Activated naive CD4-positive, alpha-beta T cell treated with anti-CD3 and anti-CD28 coated beads for 36 hours (primary cell): ENCODE measurements at places on chromosomes 2 and 18. TPM values are rescaled to one million over a fixed set of nuclear protein-coding genes. Genes with fewer than 3 reads are reported as not detected.

The CRYGC gene
- not detected for total RNA-seq

The C2orf78 gene
- not detected for total RNA-seq

The CRYBA2 gene
- total RNA-seq = not detected

The TOGARAM2 gene
- 2.0 TPM for total RNA-seq

The FEV gene
- total RNA-seq = not detected

The MAPK4 gene
- total RNA-seq = not detected

The ATP6V1B1 gene
- total RNA-seq = not detected

The MARCO gene
- total RNA-seq = not detected

The MDH1B gene
- total RNA-seq = 0.86 TPM

The DNAJC5G gene
- total RNA-seq = not detected

- DNase-seq = no peak
Observed at GRCh38 chr2:50337944-50338343, 694.0 kb downstream of the NRXN1 start.

- DNase-seq = no peak
Observed at GRCh38 chr18:68703326-68703725, 11.6 kb downstream of the TMX3 start.

- no peak for DNase-seq
Observed at GRCh38 chr2:122203523-122203922, 448.1 kb downstream of the TSN start.

DNA sequence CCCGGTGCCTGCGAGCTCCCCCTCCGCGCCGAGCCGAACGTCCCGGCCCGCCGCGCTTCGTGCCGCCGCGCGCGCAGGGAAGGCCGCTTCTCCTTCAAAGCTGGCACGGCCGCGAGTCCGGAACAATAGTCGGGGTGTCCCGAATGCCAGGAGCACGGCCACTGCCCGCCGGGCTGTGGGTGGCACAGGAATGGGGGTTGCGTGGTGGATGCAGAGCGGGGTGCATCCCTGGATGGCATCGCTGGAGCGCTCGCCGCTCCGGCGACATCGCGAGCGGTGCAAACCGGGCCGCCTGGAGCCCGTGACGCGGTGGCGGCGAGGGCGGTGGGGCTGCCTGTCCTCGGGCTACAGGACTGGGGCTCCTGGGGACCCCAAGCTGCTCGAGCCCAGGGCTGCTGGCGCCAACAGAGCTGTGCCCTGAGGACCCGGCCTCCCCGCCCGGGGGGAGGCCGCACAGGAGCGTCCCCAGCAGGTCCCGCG is 1.1 kb upstream of the SATB2 start:
- no peak for DNase-seq

DNA sequence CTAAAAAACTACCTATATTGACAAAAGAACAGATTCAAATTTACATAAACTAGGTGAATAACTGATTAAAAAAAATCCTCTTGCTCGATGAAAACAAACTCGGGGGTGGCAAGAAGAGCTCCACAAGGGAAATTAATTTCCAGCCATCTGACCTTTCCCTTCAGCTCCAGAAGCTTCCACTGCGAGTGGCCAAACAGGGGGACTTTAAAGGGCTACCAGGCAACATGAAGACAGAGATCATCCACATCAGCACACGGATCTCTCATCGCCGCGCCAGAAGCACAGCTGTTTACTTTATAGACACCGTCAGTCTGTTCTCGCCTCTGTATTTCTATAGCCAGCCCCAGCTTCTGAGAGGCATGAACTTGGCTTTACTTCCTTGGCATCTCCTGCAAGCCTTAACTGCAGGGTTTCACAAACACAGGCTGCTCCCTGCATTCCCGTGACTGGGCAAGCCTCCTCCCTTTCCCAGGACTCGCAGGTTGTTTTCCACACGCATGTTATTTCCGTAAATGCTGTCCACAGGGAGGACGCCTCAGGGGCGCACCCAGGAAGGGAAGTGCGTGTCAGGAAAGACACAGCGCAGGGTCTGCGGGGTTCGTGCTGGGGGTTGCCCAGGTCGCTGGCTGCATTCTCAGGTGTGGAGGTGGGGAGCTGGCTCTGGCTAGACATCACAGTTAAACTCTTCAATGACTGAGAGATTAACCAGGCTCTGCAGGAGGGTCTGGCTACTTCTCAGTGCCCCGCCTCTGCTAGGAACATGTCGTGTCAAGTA is 85.0 kb downstream of the USP40 start:
- no peak for DNase-seq

DNA sequence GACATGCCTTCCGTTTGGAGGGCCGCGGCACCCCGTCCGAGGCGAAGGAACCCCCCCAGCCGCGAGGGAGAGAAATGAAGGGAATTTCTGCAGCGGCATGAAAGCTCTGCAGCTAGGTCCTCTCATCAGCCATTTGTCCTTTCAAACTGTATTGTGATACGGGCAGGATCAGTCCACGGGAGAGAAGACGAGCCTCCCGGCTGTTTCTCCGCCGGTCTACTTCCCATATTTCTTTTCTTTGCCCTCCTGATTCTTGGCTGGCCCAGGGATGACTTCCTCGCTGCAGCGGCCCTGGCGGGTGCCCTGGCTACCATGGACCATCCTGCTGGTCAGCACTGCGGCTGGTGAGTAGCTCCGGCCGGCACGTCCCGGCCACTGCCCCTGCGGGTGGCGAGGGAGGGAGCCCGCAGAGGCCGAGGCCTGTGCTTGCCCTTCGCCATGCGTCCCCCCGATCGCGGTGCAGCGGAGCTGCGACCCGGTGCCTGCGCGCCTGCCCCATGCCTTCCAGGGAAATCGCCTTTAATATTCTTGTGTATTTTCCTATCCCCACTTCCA is 1.2 kb downstream of the BMPR2 start:
- peak; percentile 22 for DNase-seq

- DNase-seq = no peak
Observed at GRCh38 chr2:10552220-10552870, 104.2 kb upstream of the ODC1 start.

DNA sequence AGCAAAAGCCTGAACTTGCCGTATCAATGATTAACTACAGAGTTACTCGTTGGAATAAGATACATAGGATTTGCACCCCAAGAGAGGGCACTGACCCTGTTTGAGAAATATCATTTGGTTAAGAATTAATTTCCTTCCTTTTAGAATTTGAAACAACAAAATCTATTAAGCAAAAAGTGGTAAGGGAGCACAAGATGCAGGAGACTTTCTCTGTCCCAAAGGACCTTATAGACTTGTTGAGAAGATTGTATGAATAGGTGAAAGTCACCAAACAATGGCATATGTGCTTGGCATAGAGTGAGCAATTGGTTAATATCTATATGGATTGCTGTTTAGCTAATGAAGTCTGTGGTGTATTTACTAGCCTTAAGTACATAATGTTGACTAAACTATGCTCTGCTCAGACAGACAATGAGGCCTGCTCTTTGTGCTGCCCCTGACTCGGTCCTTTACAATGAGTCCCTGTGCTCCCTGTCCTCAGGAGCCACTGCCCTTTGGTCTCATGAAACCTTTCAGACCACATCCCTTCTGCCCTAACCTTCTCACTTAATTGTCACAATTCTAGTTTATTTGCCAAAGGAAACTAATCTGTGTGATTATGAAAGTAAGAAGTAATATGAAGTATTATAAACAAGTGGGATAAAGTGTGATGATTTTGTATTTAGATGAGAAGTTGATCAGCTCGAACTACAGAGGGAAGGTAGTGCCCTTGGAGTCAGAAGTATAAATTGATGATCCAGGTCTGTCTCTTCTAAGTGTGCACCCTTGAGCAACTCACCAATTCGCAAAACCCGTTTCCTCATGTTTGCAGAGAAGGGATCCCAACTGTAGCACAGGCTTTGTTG is 21.2 kb upstream of the HNMT start:
- DNase-seq = no peak

GRCh38 chr2:169819106-169819505 is 5.6 kb downstream of the METTL5 start:
- no peak for DNase-seq

DNA sequence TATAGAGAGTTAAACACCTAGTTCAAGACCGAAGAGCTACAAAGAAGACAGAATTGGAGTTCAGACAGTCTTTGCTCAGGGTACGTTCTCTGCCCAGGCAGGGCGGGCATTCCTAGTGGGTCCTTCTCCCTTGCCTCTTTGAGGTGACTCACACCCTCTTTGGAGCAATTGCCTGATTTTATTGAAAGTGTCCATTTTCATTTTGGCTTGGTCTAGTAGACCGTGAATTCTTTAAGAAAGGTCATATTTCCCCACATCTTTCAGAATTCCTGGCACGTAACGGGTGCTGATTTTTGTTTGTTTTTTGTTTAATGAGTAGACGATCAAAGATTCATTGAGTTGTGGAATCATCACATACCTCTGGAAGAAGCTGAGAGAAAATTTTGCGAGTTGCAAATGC is 871.5 kb downstream of the RNF144A start:
- no peak for DNase-seq

DNA sequence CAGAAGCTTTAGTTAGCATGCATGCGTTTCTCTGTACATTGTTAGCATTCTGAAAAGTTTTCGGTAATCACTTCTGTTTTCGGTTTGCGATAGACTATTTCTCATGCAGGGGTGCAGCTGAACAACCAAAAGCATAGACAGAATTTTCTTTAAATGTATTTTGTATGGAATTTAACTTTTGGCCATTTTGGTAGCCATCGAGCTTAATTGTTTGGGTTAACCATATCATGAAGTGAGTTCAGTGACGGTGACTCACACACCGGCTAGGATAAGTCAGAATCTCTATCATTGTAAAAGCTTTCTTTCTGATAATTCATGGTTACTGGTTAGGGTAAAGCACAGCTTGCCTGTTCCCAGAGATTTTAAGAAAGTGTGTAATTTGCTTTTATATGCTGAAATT is 107.2 kb downstream of the CD226 start:
- DNase-seq = no peak

- DNase-seq = peak; percentile 81
Observed at GRCh38 chr2:6826081-6826913, 39.4 kb downstream of the CMPK2 start.

GRCh38 chr18:68693091-68693815 is 21.7 kb downstream of the TMX3 start:
- DNase-seq = no peak

DNA sequence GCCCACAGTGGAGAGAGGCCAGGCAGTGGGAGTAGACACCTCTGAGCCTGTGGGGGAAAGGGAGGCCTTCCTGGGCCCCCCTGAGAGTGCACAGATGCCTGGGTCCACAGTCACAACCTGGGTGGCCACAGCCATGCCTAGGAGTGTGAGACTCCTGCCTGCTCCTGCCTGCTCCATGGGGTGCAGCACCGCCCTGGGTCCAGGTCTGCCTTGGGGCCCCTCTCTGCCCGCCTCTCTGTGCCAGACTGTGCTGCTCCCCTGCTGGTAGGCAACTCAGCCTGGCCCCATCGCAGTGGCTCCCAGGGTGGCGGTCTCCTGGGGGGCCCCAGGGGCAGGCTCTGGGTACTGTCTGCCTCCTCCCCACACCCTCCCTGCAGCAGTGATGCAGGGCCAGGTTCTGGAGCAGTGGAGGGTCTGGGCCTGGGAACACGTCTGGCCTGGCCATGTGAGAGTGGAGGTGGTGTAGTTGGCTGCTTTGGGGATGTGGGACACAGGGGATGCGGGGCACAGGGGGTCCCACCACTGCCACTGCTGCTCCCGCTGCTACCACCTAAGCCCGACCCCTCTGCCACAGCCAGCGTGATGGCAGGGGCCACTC is 60.1 kb upstream of the DLX2 start:
- no peak for DNase-seq

GRCh38 chr18:2984091-2984490 is 28.9 kb downstream of the LPIN2 start:
- no peak for DNase-seq

DNA sequence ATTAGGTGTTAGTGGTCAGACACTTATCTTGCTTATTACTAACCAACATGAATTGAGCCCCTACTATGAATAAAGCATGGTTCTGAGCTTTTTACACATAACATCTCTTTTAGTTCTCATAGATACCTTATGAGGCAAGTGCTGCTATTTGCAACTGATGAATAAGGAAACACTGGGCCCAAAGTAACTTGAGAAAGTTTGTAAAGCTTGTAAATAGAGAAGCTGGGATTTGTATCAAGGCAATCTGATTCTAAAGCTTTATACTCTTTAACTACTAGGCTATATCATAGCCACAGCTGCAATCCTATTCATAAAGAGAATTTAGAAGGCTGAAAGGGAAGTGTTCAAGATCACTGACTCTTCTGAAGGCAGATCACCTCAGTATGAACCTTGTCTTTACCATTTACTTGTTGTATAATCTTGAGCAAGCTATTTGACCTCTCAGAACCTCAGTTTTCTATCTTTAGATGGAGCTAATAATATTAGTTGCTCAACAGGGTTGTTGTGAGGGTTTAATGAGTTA is 60.4 kb downstream of the ABCB11 start:
- no peak for DNase-seq

GRCh38 chr2:64602436-64602835 is 51.3 kb downstream of the SERTAD2 start:
- no peak for DNase-seq

DNA sequence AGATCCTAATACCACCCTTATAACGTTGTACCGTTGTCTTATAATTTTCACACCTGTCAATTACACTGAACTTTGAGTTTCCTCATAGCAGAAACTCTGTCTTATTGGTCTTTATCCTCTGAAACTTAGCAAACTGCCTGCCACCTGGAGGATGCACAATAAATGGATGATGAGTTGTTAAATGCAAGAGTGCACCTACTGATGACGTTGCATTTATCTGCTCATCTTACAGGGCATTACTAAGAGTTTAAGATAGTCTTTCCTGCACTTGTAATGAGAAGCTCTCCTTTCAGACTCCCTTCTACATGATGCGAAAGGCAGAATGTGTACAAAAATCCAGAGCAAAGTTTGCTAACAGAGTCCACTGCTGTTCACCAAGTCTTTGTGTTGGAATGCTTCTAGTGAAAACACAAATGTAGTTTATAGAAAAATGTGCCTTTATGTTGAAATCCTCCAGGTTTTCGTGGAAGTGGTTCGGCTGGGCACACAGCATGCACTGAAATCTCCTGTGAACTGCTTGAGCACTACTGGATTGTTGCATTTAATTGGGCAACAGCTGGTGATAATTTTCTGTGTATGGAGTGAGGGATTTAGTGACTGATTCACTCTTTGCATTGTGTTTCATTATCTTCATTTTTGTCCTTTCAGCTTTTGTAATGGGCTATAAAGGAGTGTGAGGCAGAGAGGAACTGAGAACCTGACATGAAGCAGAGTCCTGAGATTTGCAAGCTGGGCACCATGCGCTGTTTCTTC is 665.8 kb upstream of the ID2 start:
- no peak for DNase-seq

GRCh38 chr2:195520671-195521155 is 136.3 kb upstream of the SLC39A10 start:
- no peak for DNase-seq
